ENCODE measurements at places on chromosomes 12 and 14. TPM values are rescaled to one million over a fixed set of nuclear protein-coding genes. Genes with fewer than 3 reads are reported as not detected.
A peak's percentile ranks its signal among the peaks of the same experiment; 100 is the strongest.

GRCh38 chr12:68119724-68120211 is 39.8 kb downstream of the IFNG start:
- DNase-seq, result no peak

DNA sequence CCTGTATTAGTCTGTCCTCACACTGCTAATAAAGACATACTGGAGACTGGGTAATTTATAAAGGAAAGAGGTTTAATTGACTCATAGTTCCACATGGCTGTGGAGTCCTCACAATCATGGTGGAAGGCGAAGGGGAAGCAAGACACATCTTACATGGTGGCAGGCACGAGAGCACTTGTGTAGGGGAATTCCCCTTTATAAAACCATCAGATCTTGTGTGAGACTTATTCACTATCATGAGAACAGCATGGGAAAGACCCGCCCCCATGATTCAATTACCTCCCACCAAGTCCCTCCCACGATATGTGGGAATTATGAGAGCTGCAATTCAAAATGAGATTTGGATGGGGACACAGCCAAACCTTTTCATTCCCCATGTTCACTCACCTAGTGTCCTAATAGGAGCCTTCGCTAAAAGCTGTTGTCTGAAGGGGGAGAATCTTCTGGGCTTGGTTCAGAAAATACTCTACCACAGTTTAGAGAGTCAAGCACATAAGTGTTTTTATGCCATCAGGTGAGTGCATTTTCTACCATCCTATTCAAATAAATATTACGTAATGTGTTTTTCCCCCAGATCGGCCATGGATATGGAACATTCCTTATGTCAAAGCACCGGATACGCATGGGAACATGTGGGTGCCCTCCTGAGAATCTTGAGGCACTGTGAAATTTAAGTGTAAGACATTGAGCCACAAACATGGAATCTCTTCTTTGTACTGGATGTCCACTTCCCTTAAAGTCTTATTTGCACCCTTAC is 19.1 kb upstream of the KCNK13 start:
- no peak for DNase-seq

- DNase-seq, result no peak
Observed at GRCh38 chr14:82636426-82636825, 1102.8 kb upstream of the SEL1L start.

- DNase-seq, result no peak
Observed at GRCh38 chr14:32896979-32897697, 41.5 kb upstream of the NPAS3 start.

GRCh38 chr14:42391146-42391834 is 784.6 kb downstream of the LRFN5 start:
- DNase-seq, result no peak

DNA sequence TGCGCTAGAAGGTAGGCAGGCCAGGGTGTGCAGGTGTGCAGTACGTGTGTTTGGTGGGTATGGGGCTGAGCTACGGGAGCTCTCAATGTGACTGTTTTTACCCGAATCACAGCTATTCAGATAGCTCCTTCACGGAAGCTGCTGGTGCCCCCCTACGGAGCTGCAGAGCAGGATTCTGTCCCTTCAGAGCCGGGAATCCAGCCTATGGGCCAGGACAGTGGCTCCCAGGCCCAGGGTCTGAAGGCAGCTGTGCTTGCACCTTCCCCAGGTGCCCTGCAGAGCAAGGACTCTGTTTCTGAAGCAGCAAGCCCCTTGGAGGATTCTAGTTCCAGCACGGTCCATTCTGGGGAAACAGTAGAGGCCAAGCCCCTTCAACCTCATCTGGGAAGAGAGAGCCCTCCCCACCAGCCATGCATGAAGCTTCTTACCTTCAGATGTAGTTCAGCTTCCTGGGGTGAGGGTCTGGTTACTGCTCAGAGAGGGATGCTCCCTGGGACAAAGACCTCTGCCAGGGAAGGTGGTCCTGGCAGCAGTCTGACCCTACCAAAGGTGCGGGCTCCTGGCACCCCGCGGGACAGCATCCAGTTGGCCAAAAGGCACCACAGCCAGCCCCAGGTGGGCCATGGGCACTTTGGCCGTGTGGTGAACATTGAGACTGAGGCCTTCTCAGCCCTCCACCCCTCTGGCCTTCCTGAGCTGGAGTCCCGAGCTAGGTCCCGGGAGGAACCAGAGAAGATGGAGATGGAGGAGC is 29.1 kb downstream of the PLEKHH1 start:
- no peak for DNase-seq

DNA sequence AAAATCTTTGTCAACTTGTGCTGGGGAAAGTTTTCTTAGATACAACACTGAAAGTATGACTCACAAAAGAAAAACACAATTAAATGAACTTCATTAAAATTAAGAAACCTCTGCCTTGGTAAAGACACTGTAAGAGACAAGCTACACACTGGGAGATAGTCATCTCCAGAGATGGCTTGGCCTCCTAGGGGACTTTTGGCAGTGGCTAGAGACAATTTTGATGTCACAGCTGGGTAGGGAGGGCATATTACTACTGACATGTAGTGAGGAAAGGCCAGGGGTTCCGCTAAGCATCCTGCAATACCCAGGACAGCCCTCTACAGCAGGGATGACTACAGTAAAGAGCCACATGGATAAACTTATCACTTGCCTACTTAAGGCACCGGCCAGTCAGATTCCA is 8.7 kb upstream of the RNASE4 start:
- DNase-seq, result no peak

- no peak for DNase-seq
Observed at GRCh38 chr12:24906141-24906540, 42.8 kb downstream of the BCAT1 start.

DNA sequence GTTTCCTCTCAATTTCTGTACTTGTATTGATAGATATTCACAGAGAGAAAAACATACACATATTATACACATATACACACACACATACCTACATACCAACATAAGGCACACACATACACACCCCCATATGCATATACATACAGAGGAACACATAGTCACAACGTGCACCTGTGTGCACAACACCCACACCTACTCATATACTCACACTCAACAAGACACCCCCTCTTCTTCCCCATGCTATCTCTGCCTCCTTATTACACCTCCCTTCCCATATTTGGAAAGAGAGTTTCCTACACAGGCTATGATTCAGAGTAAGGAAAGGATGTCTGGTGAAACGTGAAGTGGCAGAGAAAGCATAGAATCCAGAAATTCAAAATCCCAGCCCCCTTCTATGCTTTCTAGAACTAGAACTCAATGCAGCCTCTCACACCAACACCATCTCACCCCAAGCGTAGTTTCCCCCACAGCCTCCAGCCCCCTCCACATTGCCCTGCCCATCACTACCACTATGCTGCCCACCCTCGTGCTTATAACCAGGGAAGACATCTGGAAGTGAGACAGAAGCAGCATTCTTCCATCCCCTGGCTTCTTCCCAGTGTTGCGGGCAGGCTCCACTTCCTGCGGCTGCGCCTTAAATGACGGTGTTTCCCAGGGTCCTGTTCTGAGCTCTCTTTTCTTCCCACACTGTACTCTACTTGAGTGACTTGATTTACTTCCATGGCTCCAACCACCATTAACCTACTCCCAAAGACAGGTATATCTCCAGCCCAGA is 2.4 kb downstream of the RNASE8 start:
- no peak for DNase-seq

GRCh38 chr12:26461776-26462175 is 266.4 kb downstream of the SSPN start:
- DNase-seq, result no peak

DNA sequence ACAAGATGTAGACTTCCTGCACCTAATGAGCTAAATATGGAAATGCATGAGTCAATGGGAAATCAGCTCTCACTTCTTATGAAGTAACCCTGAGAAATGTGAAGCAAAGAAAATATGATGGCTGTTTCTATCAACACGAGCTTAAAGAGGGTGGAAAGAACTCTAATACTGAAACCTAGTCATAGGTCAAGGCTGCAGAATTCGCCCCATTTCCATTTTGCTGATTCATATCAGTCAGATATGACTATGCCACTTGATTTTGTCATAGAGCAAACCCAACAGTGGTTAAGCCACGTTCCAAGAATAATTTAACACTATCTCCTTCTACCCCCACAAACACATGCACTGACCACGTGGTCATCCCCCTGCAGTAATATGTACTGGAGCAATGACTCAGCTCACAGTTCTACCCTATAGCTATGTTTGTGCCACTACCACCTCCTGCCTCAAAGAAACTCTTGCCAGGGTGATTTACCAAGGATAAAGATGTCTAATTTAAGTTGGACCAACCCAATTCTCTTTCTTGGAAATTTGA is 157.5 kb downstream of the TMTC3 start:
- no peak for DNase-seq

Gene EIF2S3B
- 4.5 TPM for total RNA-seq

GRCh38 chr14:94043111-94043755 is 17.1 kb downstream of the OTUB2 start:
- no peak for DNase-seq

GRCh38 chr14:60222820-60223219 is 26.2 kb upstream of the PPM1A start:
- DNase-seq, result no peak

- DNase-seq, result no peak
Observed at GRCh38 chr14:100012478-100013327, 52.5 kb upstream of the EVL start.

Gene ANO4
- 2.3 TPM for total RNA-seq

- DNase-seq, result no peak
Observed at GRCh38 chr12:108247130-108247529, 92.0 kb downstream of the CMKLR1 start.

Gene TSPAN8
- total RNA-seq, result 22.9 TPM

DNA sequence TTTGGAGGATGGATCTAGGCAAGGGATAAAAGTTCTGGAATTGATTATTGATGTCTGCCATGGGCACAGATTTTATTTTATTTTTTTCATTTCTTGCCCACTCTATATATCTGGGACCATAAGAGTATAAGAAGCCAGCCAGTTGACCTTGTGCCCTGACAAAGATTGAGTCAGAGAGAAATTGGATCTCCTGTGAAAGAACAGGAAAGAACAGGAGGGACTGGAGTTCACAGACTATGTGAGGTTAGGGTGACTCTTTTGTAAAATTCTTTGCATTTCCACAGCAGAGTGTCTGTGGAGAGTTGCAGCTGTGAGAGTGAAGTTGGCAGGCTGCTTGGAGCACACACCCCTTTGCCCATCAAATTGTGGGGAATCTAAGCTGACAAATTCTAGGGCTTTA is 358.4 kb upstream of the TBX3 start:
- DNase-seq, result no peak

- no peak for DNase-seq
Observed at GRCh38 chr12:119156401-119157044, 22.2 kb upstream of the HSPB8 start.

GRCh38 chr12:115403689-115404088 is 719.7 kb upstream of the TBX3 start:
- no peak for DNase-seq

- DNase-seq, result no peak
Observed at GRCh38 chr14:59631237-59631636, 54.6 kb upstream of the CCDC175 start.

GRCh38 chr12:49936925-49937324 is 13.6 kb upstream of the AQP2 start:
- DNase-seq, result no peak

DNA sequence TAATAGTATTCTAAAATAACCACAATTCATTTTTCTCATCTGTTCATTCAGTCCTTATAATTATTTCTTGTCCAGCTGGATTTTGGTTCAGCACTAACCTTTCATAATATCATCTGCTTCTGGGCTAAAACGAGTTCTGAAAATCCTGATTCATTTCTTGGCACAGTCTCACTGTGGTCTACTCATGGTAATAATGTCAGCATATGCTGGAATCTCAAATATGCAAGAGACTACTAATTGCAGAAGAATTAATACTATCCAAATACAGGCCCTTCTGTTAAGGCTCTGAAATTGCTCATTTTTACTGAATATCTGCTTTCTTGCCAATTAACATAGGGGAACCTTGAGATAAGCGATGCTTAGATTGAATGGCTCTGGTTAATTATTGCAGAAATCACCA is 597.1 kb downstream of the RPL10L start:
- DNase-seq, result no peak

GRCh38 chr12:54253240-54253639 is 26.7 kb downstream of the CBX5 start:
- no peak for DNase-seq

- no peak for DNase-seq
Observed at GRCh38 chr12:85831327-85831990, 4.8 kb downstream of the RASSF9 start.

GRCh38 chr12:11645391-11645790 is 4.1 kb upstream of the ETV6 start:
- DNase-seq, result no peak

DNA sequence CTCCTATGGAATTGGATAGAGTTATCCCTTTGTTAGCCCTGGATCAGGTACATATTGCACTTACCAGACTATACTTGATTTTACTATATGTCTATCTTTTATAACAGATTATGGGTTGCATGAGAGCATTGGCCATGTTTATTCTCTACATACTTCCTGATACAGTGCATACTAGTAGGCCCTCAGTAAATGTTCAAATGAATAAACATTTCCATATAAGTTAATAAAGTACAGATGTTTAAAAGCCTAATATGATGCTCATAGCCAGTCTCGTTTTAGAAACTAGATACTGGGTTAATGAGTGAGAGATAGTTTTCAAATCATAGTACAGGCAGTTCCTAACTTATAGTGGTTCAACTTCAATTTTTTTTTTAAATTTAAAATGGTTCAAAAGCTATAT is 39.5 kb upstream of the TOMM20L start:
- DNase-seq, result no peak

GRCh38 chr14:33839193-33840076 is 111.4 kb downstream of the EGLN3 start:
- peak; percentile 42 for DNase-seq

Gene WIF1
- not detected for total RNA-seq

GRCh38 chr14:102565959-102566358 is 26.5 kb upstream of the RCOR1 start:
- DNase-seq, result no peak

Gene WNT1
- not detected for total RNA-seq

Gene TIMELESS
- total RNA-seq, result 2.9 TPM

Gene DAO
- not detected for total RNA-seq

GRCh38 chr14:34843011-34843554 is 32.1 kb downstream of the BAZ1A start:
- DNase-seq, result no peak

- DNase-seq, result no peak
Observed at GRCh38 chr14:103625356-103626095, 3.5 kb upstream of the KLC1 start.

Gene SLC25A47
- not detected for total RNA-seq

GRCh38 chr12:13288937-13289652 is 92.6 kb downstream of the EMP1 start:
- no peak for DNase-seq
